ENCODE measurements at places on chromosomes 16 and 17.
A peak's percentile ranks its signal among the peaks of the same experiment; 100 is the strongest.

- no peak for DNase-seq
Measured at GRCh38 chr17:29145289-29146073, 34.7 kb downstream of the MYO18A start.

GRCh38 chr16:48236286-48236685 lies 7.8 kb upstream of the LONP2 start:
- DNase-seq: no peak

GRCh38 chr17:1726626-1727257 lies 2.2 kb downstream of the WDR81 start:
- no peak for DNase-seq

GRCh38 chr17:72139212-72139611 lies 18.4 kb downstream of the SOX9 start:
- DNase-seq: no peak

DNA sequence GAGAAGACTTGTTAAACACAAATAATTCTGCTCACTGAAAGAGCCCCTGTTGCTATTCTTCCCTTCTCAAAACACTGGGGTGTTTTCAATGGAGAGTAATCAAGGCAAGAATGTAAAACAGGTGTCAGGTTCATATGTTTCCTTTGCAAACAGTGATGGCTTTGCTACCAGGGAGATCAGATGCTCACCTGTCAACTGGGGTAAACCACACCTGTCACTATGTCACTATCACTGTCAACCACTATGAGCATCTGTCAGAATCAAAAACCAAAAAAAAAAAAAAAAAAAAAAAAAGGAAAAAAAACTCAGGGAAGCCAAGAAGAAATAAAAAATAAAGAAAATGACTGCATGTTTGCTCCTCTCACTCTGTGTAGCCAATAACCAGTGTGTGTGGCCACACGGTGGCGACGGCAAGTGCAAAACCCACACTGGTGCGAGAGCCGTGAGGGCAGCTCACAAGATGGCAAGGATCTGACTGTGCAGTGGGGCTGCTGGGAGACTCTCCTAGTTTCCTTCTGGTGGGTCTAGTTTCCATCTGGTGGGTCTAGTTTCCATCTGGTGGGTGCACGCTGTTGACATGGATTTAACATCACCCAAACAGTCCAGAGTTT lies 22.7 kb downstream of the USP22 start:
- DNase-seq: no peak

DNA sequence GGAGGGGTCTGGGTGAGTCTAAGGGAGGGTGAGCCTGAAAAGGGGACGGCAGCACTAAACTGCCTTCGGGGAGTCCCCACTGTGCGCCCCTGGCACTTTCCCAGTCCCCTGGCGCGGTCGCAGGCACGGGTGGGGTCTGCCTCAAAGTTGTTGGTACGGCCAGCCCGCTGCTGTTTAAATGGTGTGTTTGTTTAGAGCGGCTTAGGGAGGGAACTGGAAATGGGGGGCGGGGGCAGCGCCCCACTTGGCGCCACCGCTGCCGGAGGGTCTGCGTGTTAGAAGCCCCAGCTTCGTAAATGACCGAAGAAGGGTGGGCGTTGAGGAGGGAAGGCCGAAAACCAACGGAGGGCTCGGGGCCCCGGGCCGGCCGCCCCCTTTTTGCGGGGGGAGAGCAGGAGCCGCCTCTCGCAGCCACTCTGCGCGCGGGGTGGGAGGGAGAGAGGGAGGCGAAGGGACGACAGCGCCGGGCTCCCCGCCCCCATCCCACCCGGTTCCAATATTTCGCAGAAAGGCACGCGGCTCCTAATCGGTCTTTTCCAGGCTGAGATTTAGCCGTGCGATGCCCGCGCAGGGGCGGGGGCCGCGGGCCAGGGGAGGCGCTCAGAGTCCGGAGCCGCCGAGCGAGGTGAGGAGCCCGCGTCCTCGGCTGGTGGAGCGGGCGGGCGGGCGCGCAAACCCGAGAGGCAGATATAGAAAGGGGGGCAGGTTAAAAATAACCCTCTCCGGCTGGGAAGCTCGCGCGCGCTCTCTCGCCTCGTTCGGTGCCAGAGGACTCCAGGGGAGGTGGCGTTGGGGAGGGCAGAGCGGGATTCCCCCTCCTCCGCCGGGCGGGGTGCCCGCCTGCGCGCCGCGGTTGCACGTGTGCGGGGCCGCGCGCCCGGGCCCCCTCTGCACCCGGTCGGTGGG lies 54.9 kb downstream of the SREBF1 start:
- DNase-seq: no peak

- DNase-seq: no peak
Measured at GRCh38 chr17:73278465-73279453, 17.1 kb upstream of the CPSF4L start.

- DNase-seq: no peak
Measured at GRCh38 chr16:65121870-65122723, at the start of gene CDH11. Gene CDH11 (minus strand): TSS chr16:65122063. CDS start chr16:65004869, 117,194 bp downstream.

- no peak for DNase-seq
Measured at GRCh38 chr16:84540194-84540593, 35.7 kb upstream of the MEAK7 start.

DNA sequence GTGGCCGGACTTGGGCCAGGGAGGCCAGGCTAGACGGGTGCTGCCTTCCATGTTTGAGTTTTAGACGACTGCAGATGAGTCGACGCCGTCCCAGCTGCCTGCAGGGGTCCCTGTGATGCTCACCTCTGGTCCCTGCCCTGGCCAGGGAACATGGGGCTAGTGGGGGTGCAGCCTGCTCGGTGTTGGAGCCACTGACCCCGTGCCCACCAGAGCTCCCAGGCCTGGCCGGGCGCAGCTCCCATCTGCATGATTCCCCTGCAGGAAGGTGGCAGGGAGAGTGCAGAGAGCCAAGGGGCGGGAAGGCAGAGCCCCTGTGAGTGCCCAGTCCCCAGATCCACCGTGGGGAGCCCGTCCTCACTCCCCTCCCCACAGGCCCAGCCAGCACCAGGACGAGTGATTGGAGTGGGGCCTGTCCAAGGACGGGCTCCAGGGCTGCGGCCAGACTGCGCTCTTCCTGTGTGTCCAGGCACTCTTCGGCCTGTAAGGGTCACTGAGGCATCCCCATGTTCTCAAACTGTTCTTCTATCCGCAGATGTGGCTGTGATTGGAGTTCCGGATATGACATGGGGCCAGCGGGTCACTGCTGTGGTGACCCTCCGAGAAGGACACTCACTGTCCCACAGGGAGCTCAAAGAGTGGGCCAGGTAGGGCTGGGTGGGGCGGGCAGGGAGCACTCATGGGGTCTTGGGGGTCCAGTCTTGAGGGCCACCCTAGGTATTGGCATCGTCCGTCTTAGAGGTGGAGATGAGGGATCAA lies 26.0 kb upstream of the CDH15 start:
- no peak for DNase-seq

DNA sequence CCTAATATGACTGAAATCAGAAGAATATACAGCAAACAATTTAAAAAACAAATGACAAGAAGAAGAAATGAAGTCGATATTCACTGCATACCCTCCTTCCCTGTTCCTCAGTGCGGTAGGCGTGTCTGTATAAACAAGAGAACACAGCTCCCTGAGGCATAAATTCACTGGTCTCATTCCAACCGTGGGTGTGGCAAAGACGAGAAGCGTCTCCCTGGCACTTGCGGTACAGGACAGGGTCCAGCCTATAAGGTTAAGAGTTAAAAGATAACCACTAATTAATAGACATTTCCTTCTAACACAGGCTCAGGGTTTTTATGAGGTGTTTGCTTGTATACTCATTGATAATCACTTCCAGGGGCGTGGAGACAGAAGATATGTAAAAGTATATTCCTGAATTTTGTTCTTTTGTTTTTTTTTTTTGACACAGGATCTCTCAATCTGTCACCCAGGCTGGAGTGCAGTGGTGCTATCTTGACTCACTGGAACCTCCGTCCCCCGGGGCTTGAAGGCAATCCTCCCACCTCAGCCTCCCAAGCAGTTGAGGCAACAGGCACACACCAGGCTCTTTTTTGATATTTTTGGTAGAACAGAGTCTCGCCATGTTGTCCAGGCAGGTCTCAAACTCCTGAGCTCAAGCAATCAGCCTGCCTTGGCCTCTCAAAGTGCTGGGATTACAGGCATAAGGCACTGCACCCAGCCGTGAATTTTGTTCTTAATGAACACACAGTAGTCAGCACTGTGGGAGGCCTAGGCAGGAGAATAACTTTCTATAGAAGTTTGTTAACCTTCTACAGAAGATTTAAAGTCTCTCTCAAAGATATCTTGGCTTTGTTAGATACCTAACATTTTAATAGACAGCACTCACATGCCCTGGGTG lies 59.1 kb upstream of the CLEC18B start:
- DNase-seq: no peak

DNA sequence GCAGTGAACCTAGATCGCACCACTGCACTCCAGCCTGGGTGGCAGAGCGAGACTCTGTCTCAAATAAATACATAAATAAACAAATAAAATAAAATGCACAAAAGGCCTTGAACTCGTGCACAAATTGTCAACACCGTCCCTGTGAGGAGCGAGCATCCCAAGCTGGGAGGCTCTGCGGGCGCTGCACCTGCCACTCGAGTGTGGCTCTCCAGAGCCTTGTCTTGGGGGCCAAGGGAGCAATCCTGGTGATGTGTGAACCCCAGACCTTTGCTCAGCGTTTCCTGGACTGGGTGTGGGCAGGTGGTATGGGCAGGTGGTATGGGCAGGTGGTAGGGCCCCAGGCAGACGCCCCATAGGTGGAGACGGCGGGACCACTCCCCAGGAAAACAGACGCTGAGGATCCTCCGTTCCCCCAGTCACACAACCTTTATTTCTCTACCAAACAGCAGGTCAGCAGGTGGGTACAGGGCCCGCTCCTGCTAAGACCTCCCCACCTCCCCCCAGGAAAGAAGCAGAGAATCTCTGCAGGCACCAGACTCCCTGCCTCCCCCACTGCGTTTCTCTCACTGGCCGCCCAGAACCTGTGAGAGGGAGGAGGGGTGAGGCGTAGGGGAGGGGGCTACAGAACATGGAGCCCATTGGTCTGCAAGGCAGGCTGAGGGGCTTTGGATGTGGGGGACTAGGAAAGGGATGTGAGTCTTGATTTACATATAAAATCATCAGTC lies 7.4 kb upstream of the P2RX1 start:
- no peak for DNase-seq

DNA sequence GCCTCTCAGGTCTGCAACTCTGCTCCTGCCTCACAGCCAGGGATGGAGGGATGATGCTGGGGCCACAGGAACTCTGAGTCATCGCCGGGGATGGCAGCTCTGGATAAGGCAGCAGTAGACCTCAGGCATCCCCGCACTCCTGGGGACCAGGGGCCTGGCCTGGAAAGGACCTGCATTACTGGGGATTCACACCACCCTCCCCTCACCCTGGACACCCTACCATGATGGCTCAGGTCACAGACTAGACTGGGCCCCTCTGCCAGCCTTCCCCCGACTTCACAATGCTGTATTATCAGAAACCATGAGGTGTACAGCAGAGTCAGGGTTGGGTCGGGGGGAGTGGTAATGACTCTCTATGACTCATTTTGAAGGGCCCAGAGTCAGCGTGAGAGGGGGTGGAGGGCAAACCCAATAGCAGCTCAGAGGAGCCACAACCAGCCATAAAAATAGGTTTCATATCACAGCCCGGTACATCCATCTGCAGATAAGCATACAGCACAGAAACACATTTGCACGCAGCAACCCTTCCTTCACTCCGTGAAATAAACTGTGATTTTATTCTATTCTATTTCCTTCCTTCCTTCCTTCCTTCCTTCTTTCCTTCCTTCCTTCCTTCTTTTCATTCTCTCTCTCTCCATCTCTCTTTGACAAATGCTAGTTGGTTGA lies 28.8 kb downstream of the DYNLRB2 start:
- no peak for DNase-seq

GRCh38 chr17:77127735-77128361 lies 12.9 kb upstream of the SEC14L1 start:
- no peak for DNase-seq

- peak; percentile 39 for DNase-seq
Measured at GRCh38 chr17:68981288-68981687, 26.1 kb upstream of the ABCA8 start.

DNA sequence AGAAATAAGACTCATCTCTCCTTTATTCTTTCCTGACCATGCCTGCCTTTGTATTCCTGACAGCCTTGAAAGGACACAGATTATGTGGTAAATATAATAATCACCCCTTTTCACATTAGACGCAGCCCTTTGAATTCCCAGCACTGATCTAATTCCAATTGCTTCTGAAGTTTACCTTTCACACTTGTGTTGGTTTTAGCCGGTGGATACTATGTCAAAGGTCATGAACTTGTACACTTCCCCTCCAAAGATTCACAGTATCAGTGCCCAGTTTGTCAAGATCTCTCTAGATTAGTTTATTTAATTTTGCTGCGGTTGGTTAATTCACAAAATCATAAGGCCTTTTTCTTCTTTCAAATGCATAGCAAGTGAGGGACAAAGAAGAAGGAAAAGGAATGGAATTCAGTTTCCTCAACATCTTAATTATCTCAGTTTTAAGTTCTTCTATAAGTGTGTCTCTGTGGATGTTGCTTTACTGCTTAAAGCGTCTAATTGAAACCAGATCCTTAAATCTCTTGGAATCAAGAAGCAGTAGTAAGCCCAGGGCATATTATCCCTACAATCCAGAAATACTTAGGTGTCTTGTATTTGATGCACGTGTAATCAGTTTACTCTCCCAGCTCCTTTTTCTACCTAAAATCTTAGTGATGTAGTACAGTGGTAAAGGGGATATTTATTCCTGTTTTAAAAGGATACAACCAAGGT lies 174.3 kb upstream of the TBX2 start:
- no peak for DNase-seq

GRCh38 chr16:30494709-30495108 lies 22.2 kb downstream of the ITGAL start:
- no peak for DNase-seq

- no peak for DNase-seq
Measured at GRCh38 chr17:28961391-28961790, 10.1 kb upstream of the PHF12 start.

- no peak for DNase-seq
Measured at GRCh38 chr16:87070657-87071056, 246.5 kb downstream of the C16orf95 start.

- no peak for DNase-seq
Measured at GRCh38 chr17:33875973-33876372, 379.1 kb upstream of the CCL2 start.

DNA sequence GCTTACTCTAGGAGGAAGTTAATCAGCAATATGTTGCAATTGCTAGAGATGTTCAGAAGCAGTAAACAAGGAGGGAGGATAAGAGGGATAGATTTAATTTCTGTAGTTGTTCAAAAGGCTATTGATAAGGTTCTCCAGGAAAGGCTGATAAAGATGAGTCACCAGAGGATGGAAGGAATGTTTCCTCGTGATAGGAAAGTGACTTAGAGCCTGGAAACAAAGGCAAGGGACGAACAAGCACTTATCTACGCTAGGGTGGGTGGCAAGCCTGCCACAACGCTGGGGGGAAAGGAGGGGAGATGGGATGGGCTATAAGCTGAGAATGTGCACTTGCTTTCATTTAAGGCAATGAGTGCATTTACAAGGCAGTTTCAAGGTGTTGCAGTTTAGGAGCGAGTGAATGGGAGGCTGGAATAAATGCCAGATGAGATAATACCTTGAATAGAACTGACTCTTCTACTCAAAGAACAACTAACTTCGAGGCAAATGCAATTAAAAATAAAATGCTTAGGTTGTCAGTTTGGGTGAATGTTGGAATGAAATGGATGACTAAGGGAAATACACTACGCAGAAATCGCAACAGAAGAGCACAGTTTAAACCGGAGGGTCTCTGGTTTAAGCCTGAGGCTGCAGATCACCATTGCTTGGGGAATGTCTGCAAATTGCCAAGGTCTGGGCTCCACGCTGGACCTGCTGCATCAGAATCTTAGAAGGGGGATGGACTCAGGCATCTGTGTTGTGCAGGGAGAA lies 76.0 kb upstream of the RBBP6 start:
- no peak for DNase-seq

GRCh38 chr16:4693956-4694641 lies 737 bp downstream of the NUDT16L1 start:
- peak; percentile 67 for DNase-seq

Data from left renal pelvis (tissue), 4 donors.